GM18507 (cell line): ENCODE measurements at places on chromosomes 2 and 18.

DNA sequence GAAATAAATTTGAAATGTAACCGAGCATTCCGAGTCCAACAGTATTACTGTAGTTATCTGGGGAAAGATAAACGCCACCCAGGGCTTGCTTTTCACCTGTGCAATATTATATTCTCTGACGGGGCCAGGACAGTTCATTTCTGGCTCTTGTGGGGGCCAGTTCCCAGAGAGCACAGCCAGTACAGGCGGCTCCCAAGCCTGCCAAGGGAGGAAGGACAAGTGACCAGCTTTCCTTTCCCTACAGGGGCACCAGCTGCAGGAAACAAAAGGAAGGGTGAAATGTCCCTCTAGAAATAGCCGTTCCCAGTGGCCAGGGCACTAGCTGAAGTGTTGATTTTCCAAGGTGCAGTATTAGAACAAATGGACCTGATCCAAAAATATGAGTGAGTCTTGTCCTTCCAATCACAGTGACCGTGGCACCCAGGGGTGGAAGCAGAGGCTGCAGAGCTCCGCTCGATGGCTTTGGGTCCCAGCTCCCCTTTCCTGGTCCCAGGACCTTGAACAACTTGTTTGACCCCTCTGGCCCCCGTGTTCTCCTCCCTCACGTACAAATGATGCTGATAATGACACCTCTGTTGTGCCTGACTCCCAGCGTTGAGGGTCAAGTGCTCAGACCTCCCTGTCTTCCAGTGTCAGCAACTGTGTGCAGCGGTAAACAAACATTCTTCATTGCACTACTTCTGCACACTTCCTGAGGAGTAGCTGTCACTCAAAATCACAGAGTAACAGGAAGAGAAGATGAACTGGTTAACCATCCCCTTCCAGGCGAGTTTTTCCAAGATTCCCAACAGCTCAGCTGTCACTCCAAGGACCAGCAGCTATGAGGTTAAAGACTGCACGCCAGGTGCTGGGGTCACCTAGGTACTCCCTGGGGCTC is 40.9 kb downstream of the GYPC start:
- no peak for DNase-seq

- no peak for DNase-seq
Observed at GRCh38 chr2:178990533-178991241, 59.2 kb downstream of the CCDC141 start.

DNA sequence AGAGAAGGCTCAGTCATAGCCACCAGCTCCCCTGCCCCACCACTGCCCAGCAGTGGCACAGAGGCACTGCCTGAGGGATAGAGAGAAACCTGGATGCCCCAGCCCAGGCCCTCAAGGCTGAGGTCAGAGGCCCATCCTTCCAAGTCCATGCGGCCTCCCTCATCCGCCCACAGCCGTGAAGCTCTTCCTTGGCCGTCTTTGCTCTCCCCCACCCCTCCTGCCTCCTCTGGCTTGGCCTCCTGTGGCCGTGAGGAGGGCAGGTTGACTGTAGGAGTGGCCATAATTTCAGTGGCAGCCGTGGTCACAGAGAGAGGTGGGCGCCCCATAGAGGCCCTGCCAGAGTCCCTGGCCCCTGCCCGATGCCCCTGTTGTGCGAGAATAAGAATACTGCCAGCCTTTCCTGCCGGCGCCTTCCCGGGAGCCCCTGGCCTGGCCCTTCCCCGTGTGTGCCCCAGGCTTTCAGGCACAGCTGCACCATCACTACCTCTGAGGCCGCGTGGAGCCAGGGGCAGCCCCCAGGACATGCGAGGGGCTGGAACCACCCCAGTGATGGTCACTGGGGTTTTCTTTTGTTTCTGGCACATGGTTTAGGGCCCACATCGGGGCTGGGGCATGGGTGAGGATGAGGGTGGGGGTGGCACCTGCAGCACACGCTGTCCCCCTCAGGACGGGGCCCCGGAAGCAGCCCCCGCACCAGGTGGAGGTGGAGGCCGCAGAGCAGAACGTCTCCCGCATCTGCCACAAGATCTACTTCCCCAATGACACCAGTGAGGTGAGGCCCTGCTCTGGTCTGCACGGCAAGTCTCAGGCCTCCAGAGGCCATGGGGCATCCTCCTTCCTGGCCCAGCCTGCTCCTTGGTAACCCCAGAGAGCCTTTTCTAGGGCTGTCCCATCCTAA is 13.1 kb upstream of the GPR17 start:
- DNase-seq: peak; percentile 50

DNA sequence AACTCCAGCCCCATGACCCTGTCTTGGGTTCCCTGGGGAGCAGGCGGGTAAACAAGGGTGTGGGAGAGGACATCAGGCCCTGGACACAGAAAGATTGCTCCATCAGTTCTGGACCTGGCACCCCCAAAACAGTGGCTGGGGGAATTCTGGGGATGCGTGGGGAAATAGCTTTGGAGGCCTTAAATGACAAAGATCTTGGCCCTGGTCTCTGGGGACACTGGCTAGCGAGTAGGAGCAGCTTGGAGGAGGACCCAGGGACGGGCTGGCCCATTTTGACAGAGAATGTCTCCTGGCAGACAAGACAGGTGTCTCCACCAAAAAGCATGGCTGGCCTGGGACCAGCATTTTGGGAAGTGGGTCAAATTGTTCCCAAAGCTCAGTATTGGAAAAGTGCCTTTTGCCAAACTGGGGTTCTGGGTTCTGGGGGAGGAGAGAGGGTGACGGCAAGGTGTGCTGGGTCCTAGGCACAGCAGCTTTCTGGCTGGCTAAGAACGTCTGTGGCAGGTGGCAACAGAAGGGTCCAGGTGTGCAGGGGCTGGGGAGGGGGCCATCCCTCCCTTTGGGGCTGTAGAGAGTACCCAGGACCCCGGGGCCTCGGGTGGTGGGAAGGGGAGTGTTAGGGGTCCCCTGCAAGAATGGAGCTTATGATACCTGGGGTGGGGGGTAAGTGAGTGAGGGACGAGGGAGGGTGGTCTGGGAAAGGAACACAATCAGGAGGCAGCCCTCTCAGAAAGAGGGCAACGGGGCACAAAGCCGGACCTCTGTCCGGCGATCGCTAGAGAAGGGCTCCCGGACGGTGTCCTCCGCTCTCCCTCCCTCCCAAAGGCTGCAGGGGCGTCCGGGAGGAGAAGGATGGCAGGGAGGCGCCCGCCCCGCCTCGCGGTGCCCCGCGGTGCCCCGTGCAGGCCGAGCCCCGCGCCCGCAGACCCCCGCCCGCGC is 556 bp downstream of the CYRIA start:
- no peak for DNase-seq

- DNase-seq: no peak
Observed at GRCh38 chr2:33129263-33130053, 182.7 kb downstream of the LTBP1 start.

DNA sequence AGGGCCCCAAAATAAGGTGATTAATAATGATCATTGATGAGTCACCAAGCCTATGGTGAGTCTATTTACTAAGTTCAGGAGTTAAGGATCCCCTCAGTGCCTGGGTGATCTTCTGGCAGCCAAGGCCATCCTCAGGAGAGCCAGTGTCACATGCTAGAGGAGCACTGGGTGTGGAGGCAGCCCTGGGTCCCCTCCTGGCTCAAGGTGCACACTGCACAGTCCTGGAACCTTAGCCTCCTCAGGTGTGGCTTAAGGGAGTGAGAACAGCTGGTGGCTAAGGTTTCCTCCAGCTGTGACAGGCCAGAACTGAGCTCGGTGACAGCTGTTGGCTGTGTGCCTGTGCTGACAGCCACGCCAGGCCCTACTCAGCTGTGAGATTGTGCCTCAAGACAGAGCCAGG is 52.1 kb upstream of the ACAA2 start:
- no peak for DNase-seq

GRCh38 chr2:205270689-205271088 is 411.6 kb upstream of the NRP2 start:
- no peak for DNase-seq

DNA sequence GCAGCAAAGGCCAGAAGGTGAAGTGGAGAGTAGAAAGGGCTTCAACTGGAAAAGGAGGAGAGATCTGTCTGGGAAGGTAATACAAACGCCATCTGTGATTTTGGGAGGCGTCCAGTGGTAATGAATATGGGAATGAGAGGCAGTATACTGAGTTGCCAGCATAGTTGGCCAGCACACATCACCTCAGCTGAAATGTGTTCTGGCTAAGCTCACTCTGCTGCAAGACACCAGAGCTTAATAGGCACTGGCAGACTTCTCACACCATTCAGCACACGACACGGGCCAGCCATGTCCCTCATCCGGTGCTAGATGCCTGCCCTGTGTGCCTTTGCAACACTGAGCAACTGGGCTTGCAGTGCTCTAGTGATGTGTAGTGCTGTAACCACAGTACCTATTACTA is 277.1 kb downstream of the PIEZO2 start:
- no peak for DNase-seq

GRCh38 chr18:38895560-38895959 is 1330.0 kb upstream of the CELF4 start:
- DNase-seq: no peak

DNA sequence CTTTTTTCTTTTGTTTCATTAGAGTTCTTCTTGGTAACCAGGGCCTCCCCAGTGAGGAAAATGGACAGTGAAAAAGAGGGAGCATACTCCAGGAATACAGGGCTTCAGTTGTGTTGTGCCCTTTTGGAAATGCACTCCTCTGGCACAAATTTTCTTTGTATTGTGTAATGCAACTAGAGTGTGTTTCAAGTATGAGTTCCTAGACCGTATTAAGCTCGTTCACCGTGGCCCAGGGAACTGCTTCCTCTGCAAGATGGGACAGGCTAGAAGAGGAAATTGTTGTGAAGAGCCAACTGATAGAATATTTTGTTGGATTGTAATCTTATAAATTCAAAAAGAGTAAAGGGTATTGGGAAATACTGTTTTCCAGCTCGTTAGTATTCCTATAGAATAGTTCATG is 137.2 kb upstream of the TTC39C start:
- DNase-seq: no peak

GRCh38 chr2:131112529-131112928 is 7.4 kb downstream of the PLEKHB2 start:
- no peak for DNase-seq

GRCh38 chr2:222743251-222743812 is 71.9 kb downstream of the MOGAT1 start:
- DNase-seq: no peak

GRCh38 chr18:75775121-75775520 is 347.6 kb upstream of the SMIM21 start:
- no peak for DNase-seq

DNA sequence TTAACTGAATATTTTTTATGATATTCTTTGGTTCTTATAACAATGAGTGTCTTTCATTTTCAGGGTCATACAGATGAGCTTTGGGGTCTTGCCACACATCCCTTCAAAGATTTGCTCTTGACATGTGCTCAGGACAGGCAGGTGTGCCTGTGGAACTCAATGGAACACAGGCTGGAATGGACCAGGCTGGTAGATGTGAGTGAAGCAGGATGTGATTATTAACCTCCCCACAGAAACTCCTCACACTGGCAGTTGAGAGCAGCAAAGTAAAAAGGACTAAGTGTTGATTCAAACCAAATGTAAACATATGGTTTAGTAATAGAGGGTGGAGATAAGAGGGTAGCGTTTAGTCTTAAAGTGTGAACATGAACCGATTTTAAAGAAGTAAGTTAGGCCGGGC is 57.8 kb downstream of the COX7A2L start:
- DNase-seq: no peak

GRCh38 chr18:79856119-79857007 is 58.6 kb downstream of the KCNG2 start:
- peak; percentile 44 for DNase-seq

DNA sequence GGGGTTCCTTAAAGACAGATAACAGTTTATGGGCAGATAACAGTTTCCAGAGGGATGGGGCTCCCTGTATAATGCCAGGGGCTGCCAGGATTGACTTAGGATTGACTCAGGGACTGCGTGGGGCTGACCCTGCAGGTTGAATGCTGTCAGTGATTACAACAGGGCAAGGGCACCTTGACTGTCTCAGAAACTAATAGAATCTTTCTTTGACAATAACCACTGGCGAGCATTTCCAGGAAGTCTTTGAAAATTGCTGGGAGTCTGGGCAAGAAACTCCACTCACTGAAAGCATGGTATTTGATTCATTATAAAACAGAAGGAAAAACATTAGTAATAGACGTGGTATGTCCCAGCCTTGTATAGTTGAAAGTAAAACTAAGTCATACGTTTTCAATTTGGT is 101.0 kb downstream of the GPD2 start:
- DNase-seq: no peak

DNA sequence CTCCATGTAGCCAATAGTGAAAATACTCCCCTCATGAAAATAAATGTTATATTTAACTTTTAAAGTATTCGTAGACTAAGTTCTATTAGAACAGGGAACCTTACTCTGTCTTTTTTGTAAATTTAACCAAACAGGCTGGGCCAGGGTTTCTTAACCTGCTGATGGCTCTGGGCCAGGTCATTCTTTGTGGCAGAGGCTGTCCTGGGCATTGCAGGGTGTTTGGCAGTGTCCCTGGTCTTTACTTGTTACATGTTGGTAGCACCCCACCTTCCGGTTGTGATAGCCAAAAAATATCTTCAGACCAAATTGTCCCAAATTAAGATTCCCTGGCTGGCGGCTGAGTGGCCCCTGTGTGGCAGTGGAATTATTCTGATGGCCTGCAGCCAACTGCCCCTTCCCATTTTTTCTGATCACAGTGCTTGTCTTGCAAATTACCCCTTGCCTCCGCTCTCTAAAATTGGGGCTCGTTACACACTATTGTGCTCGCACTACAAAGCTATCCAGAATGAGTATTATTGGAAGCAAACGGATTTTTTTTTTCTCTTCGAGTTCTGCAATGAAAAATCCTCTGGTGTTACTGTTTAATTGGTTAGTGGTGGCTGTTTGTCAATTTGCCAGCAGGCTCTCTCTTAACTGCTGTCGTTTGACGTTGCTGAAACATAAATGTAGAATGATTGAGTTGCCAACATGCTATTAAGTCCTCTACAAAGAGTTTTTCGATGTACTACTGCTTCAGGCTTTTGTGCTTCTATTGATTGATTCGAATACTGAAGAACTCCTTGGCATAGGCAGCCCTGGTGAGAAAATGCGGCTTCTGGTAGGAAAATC is 216.9 kb downstream of the SH3RF3 start:
- DNase-seq: no peak

- DNase-seq: no peak
Observed at GRCh38 chr2:99787769-99788382, 298.1 kb upstream of the REV1 start.

DNA sequence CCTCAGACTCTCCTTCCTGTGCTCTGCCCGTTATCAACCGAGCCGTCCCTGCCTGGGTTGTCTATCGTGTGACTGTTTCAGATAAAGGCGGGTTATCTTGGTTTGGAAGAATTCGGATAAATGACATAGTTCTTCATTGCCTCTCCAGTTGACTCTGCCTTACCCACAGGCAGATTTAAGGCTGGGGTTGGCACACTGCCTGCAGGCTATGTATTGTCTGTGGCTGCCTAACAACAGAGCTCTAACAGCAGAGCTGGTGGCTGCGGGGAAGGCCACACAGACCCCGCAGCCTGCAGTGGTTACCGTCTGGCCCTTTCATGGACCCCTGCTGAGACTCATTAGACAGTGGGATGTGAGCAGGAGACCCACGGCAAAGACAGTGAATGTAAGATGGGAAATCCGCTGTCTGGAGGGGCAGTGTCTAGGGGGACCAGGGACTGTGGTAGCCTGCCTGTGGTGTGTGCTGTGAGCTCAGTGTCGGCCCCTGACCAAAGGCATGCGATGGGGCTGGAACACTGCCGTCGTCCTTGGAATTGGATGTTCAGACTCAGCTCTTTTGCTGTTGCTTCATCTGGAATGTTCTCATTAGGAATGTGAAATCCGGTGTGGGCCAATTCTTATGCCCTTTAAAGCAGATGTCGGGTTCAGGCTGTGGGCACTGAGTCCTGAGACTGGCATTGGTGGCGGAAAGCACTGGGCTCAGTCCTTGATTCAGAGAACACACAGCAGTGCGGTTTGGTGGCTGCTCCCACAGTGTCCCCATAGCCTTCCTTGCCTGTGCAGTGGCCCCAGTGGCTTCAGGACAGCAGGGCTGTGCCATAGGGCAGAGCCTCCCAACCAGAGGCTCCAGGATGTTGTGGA is 44.5 kb downstream of the SH3RF3 start:
- no peak for DNase-seq
